M059J (cell line): ENCODE measurements at places on chromosomes 2 and 18.
A peak's percentile ranks its signal among the peaks of the same experiment; 100 is the strongest.

- no peak for DNase-seq
These were observed 109.9 kb upstream of the COPS8 start for GRCh38 chr2:236975766-236976165.

DNA sequence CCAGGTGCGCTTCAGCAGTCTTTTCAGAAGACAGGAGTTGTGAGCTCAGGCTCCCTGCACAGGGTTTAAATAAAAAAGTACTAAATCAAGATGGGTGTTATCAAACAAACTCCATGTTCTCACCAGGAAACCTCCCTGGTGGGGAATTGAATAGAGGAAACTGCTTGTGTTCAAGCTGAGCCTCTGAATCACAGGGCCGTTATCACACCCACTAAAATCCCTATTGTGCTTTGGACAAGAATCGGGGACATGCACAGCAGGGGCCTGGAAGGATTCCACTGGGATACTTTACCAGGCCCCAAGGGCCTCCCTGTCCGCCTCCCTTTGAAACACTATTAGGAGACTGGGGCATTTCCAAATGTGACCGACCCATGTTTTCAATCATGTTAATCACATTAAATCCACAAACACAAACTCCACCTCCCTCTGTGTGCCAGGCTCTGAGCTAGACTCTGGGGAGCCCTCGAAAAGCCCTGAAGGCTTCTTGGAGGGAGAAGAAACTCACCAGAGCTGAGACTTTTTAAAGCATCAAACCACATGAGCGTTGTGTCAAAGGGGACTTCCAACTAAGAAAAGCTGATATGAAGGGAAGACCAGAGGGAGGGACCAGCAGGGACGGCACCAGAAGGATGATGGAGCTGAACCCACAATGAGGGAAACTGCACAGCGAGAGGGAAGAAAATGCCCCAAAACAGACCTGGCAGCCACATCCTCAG is 458.7 kb upstream of the ID2 start:
- DNase-seq = no peak

GRCh38 chr2:207403141-207403540 is 126.6 kb upstream of the CREB1 start:
- DNase-seq = no peak

GRCh38 chr2:199607914-199608313 is 150.2 kb upstream of the SATB2 start:
- no peak for DNase-seq

DNA sequence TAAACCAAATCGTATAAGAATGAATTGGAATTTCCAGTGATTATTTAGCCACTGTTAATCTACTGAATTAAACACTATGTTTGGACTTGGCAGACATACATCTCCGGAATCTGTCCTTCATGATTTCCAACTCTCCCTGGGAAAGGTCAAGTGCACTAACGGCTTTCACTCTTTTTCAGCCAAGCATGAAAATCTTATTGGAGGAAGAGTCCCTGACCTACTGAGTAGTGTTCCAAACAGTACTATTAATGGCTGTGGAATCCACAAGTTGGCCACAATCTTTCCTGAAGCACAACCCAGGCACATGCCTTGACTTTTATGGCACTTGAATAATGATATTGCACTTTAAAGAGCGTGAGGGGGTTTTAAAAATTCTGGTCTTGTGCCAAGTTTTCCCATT is 318.9 kb upstream of the RND3 start:
- DNase-seq = peak; percentile 26

DNA sequence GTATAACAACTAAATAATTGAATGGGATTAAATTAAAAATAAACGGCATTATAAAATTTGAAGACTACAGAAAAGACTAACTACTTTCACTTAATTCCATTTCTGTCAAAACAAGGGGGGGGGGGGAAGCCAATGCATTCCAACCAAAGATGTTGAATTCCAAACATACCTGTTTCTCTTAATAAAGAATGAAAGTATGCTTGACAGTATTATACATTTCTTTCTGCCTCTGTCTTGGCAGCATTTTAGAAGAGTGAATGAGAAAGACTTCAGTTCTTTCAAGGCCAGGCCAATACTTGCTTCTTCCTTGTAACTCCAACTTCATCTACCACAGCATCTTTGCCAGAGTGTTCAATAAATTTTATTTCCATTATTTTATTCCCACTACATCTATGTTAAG is 65.9 kb downstream of the PDE11A start:
- DNase-seq = no peak

DNA sequence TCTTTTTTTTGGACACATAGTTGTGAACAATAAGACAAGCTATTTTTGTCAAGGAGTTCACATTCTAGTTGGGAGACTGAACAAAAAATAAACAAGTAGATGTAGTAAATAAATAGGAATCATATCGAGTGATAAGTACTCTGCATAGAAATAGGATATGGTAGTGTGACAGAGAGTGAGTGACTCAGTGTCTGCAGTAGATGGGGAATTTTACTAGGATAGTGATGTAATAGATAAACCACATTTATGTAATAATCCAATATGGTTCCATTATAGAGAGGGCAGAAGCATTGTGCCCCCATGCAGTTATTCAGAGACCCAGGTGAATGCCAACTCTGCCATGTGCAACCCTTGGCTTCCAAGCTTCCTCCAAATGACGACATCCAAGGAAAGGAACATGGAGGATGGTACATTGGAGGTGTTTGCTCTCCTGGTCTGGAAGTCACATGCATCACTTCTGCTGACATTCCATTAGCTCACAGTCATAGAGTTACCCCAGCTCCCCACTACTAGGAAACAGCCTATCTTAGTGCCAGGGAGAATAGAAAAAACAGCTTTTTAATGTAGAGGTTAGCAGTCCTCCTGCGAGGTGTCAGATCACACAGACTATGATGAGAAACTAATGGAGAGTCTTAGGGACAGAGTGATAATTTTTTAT is 595.4 kb downstream of the NYAP2 start:
- DNase-seq = peak; percentile 82

- DNase-seq = peak; percentile 54
These were observed 38.7 kb downstream of the PSD4 start for GRCh38 chr2:113212245-113213060.

- no peak for DNase-seq
These were observed 33.1 kb upstream of the RASGRP3 start for GRCh38 chr2:33443274-33443829.

DNA sequence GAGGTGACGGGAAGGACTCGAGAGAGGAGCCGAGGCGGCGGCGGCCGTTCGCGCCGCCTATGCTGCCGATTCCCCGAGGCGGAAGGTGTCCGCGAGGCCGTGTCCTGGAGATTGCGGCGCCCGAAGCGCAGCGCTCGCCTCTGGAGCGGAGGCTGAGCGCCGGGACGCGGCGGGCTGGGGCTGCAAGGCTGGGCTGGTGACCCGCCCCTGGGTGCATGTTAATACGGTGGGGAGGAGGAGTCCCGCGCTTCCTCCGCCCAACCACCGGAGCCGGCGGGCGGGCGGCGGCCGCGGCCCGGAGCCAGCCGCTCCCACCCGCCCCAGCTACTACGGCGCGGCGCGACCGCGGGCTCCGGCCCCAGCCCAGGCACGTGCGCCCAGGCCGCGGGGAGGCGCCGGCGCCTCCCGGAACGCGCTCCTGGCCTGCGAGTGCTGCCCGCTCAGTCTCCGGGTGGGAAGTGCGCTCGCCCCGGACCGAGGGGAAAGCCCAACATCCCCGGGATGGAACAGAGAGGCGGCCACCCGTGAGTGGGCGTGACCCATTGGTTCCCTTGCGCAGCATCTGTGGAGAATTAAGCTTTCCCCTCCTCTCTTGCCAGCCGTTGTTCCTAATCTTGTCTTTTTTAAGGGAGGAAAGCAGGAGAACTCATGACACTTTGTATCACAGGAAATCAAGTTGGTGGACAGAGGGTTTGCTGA is at the start of gene DLGAP1:
TSS of gene DLGAP1 (minus strand) at position 195 of the 699 bp plus-strand sequence.
- no peak for DNase-seq

DNA sequence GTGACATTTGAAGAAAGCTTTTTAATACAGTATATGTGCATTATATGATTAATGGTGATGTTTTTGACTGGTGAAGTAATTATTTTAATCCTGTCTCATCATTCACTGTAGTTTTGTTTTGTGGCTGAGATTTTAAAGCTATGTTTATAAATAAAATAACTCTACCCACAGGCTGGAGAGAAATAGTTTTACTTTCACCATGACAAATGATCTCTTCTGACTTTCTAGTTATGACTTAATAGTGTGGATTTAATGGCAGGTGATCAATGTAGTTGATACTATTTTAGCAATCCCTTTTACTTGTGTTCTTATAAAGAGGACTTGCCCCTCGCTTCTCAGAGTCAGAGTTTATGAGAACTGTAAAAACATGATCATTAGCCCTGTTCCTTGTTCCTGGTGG is 289.5 kb upstream of the SIX3 start:
- no peak for DNase-seq

GRCh38 chr2:152443771-152444170 is 108.8 kb downstream of the FMNL2 start:
- DNase-seq = peak; percentile 28

DNA sequence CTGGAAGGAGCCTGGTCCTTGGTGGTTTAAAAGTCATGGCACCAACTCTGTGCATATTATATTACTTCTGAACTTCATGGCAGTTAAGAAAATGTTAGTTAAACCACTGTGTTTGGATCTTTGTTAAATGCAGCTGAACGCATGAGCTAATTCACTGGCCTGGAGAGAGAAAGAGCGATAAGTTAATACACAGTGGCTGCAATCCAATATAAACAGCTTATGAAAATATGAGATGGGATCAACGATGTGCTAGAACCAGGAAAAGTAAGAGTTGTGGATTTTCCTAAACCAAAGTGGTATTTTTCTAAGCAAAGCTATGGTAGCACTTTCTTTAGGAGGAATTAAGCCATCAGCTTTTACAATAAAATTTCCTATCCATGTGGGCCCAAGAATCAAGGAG is 326.7 kb downstream of the MTX2 start:
- DNase-seq = no peak

DNA sequence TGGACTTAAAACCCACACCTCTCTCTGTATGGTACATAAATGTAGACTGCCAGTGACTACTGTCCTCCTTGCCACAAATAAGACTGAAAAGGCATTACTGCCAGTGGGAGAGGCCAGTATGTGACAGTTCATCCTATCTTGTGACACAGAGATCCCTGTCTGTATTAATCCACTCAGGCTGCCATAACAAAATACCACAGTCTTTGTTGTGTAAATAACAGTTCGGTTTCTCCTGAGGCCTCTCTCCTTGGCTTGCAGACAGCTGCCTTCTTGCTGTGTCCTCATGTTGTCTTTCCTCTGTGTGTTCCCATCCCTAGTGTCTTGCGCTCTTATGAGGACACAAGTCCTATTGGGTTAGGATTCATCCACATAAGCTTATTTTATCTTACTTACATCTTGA is 46.4 kb upstream of the IL1RL1 start:
- DNase-seq = no peak

- no peak for DNase-seq
These were observed 13.8 kb downstream of the DPYSL5 start for GRCh38 chr2:26861610-26862224.

DNA sequence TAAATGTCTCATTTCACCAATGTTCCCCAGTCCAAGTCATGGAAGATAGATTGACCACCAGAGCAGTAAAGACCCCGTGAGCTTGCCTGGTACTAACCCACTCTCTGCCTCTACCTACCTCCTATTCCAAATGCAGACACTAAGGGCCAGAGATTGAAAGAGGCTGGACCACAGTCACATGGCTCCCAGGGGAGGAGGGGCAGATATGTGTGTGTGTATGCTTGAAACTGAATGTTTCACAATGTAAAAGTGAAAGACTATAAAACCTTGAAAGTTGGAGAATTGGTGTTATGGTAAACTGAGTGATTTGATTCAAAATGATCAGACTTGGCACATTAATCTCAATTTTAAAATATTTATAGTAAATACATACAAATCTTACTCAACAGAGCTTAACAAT is 21.7 kb upstream of the KLHL29 start:
- no peak for DNase-seq

DNA sequence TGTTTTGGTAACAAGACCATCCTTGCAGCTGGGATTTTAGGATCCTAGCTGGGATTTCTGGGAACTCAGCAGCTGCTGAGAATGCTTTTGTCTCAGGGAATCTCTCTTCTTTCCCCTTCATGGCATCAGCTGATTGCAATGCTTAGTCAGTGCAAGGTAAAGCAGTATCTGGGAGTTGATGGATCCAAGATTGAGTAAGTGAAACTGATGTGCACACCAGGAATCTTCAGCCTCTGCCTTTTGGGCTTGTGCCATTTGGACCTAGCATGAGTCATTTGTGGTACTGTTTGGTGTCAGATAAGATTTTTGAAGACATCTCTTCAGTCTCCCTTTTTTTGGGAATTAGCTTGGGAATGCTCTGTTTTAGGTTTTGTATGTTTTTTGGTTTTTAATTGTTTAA is 363.3 kb upstream of the TFPI start:
- DNase-seq = peak; percentile 59

DNA sequence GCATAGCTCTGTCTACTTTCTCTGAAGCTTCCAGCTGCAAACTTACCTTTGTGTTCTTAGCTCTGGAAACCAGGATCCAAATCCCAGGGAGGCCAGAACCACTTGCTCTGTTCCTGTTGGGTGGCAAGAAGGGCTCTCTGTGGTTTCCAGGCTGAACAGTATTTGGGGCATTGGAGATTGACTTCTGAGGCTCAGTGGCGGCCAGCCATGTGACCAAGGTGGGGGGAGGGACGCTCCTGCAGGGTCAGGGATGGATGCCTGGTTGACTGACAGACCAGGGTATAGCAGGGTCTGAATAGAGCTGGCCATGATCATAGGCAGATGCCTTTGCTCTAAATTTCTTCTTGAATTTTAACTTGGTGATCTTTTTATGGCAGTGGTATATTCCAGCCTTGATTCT is 15.1 kb downstream of the SLC4A5 start:
- no peak for DNase-seq
